Glutamatergic neuron (in vitro differentiated cells): ENCODE measurements at places on chromosomes 1 and 21.

DNA sequence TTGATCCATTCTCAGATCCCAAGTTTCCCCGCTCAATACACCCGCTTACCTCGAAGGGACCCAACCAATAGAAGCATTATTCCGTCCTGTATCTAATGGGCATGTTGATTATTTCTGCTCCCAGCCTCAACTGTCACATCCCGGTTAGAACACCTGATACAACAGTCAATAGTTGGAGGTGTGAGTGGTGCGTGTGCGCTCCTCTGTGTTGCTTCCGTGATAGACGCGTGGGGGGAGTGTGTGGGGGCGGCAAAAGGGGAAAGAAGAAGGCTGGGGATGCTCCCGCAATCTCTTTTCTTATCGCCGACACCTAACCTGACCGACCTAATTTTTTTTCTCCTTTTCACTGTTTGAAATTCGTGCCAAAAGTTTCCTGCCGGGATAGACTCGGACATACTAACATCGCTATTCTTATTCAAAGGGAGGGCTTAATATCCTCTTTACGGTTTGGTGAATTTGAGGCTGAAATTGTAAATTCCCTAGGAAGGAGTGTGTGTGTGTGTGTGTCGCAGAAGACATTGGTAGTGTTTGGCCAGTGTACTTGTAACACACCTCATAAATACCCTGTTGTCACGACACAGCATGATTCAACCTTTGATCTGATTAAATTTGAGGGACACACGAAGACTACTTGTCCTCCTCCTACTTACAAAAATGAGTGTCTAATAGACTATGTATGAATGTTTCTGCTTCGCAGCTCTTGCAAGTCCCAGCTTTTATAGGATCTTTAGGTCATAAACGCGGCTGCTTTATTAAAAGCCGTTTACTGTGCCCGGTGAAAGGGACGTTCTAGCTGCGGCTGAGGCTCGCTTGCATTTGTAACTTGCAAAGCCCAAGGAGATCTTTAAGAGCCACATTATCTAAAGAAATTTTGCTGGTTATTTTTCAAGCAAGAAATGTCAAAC lies 1.5 kb upstream of the PROX1 start:
- peaks cover 29% of the 10 kb centered on the region for H3K27me3 ChIP-seq
- no peak for DNase-seq
- H3K27ac ChIP-seq, result peak overlapping the region; percentile 41
- no peaks in the 10 kb centered on the region for H3K36me3 ChIP-seq

- H3K27me3 ChIP-seq, result peaks cover 3% of the 10 kb centered on the region
- peaks cover 8% of the 10 kb centered on the region for H3K4me1 ChIP-seq
- no peaks in the 10 kb centered on the region for H3K36me3 ChIP-seq
- DNase-seq, result no peak
Observed at GRCh38 chr1:11622398-11622797, 31.8 kb downstream of the FBXO2 start.

DNA sequence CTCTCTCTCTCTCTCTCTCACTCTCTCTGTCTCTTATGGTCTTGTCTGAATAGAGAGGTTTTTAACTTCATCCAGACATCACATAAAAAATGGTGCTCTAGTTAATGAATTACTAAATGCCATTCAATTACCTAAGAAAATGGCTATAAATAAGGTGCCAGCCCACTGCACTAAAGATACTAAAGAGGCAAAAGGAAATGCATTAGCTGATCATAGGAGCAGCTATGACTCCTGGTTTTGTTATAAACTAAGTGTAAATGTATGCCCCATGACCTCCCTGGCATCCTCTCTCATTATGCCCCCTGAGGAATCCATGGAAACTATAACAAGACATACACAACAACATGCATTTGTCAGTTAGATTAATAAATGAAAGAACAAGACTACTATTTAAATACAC lies 57.5 kb upstream of the PDC start:
- H3K4me1 ChIP-seq, result no peaks in the 10 kb centered on the region
- no peak overlapping the region for H3K27ac ChIP-seq
- no peaks in the 10 kb centered on the region for H3K27me3 ChIP-seq
- no peak for DNase-seq
- H3K4me3 ChIP-seq, result no peak overlapping the region
- H3K36me3 ChIP-seq, result no peaks in the 10 kb centered on the region

- peak within 1 kb of the TSS; percentile 55 for H3K4me3 ChIP-seq
- DNase-seq, result no peak
- H3K36me3 ChIP-seq, result peaks cover 10% of the 10 kb centered on the region
- H3K27ac ChIP-seq, result no peak within 1 kb of the TSS
- H3K27me3 ChIP-seq, result peaks cover 29% of the 10 kb centered on the region
Observed at GRCh38 chr1:11858613-11858967, at the start of gene NPPB. TSS of gene NPPB (minus strand) at chr1:11858945. CDS start at chr1:11858833, 112 bp downstream.

GRCh38 chr1:30403061-30403645 lies 320.2 kb downstream of the MATN1 start:
- H3K4me1 ChIP-seq, result no peaks in the 10 kb centered on the region
- no peak for DNase-seq
- H3K27me3 ChIP-seq, result peaks cover 3% of the 10 kb centered on the region
- H3K27ac ChIP-seq, result no peak overlapping the region
- no peak overlapping the region for H3K4me3 ChIP-seq
- H3K36me3 ChIP-seq, result no peaks in the 10 kb centered on the region

DNA sequence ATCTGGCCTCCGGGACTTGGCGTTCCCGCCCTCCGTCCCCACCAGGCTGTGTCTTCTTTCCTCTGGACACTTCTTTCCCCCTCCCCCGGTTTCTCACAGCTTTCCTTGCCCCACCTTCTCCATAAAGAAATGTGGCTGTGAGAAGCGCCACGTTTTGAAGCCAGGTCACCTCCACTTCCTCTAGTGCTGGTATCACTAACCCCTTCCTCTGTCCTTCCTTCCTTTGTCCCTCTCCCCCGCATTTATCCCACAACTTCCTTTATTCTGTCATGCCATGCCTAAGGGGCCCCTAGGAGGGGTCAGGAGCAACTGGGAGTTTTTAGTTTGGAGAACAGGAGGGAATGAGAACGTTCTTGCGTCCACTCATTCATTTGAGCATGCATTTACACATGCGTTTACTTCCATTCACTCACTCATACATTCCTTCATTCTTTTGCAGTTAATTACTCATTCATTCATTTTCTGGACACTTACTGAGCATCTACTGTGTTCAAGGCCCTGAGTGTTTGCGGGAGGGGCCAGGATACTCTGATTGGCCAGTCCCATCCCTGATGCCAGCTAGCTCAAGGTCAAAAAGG lies 5.0 kb upstream of the ACOT11 start:
- no peak for DNase-seq
- peak overlapping the region; percentile 52 for H3K27ac ChIP-seq
- H3K4me3 ChIP-seq, result peak overlapping the region; percentile 36
- H3K4me1 ChIP-seq, result peaks cover 10% of the 10 kb centered on the region
- H3K27me3 ChIP-seq, result peaks cover 9% of the 10 kb centered on the region

- no peaks in the 10 kb centered on the region for H3K36me3 ChIP-seq
- H3K4me1 ChIP-seq, result peaks cover 8% of the 10 kb centered on the region
- H3K27ac ChIP-seq, result no peak overlapping the region
- peaks cover 6% of the 10 kb centered on the region for H3K27me3 ChIP-seq
Observed at GRCh38 chr21:41957991-41958766, 4.4 kb upstream of the C2CD2 start.

DNA sequence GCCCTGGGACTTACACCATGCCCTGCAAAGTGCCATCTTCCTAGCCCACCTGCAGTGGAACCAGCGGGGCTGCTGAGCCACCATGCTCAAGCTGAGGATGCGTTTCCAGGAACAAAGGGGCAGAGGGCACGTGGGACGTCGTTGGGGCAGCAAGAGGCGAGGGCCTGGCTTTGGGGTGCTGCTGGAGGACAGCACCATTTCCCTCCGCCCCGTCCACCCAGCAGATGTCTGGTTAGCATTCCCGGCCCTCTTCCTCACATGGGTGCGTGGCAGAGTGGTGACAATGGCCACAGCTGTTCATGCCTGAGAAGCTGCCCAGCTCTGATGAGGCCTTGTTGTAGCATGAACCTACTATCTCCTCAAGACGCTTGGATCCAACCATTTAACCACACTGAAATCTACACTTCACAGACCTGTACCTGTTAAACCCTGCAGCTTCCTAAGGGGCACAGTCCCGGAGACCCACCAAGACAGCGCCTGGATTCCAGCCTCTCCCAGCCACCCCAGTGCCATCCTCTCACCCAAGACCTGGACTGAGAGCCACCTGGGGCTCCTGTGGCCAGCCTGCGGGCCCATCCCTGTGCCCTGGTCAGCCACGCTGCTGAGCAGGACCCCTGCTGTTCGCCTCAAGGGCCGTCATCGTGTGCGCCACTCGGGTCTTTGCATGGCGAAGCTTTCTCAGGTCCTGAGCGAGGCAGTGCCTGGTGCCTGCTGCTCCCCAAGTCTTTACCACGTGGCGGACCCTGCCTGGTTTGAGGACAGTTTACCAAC lies 33.2 kb downstream of the SLC45A1 start:
- peaks cover 16% of the 10 kb centered on the region for H3K4me1 ChIP-seq
- H3K27ac ChIP-seq, result peak overlapping the region; percentile 48
- H3K27me3 ChIP-seq, result peaks cover 37% of the 10 kb centered on the region
- no peaks in the 10 kb centered on the region for H3K36me3 ChIP-seq
- no peak for DNase-seq

GRCh38 chr1:209862391-209863356 lies 34.9 kb downstream of the UTP25 start:
- DNase-seq, result no peak
- H3K36me3 ChIP-seq, result no peaks in the 10 kb centered on the region
- H3K4me3 ChIP-seq, result peak overlapping the region; percentile 63

DNA sequence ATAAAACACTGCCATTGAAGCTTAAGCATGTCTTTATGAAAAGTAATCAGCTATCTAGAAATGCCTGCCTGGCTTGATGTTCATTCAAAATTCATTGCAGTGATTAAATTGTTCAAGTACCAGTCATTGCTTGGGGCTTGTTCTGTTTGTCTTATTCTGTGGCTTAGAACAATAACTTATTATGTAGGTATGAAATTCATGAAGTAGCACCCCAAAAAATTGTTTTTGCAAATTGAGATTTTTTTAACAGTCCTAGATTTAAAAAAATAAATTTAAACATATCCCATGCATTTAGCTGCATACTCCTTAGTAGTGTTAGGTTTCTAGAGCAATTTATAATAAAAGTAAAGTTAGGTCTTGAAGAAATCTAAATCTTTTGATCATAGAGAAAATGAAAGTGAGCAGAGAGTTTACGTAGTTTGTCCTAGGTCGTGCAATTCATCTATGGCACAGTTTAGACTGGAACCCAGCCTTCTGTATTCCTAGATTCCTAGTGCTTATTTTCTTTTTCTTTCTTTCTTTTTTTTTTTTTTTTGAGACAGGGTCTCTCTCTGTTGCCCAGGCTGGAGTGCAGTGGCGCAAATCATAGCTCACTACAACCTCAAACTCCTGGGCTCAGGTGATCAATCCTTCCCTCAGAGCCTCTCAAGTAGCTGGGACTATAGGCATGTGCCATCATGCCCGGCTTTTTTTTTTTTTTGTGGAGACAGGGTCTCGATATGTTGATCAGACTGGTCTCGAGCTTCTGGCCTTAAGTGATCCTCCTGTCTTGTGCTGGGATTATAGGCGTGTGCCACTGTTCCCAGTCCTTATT lies 9.3 kb downstream of the MIER1 start:
- H3K27ac ChIP-seq, result no peak overlapping the region
- H3K27me3 ChIP-seq, result peaks cover 1% of the 10 kb centered on the region
- DNase-seq, result no peak

GRCh38 chr1:63795455-63795854 lies 21.6 kb downstream of the ROR1 start:
- no peak for DNase-seq
- H3K4me3 ChIP-seq, result no peak overlapping the region
- H3K36me3 ChIP-seq, result no peaks in the 10 kb centered on the region
- H3K27ac ChIP-seq, result no peak overlapping the region

- H3K27ac ChIP-seq, result no peak overlapping the region
- no peaks in the 10 kb centered on the region for H3K36me3 ChIP-seq
- H3K27me3 ChIP-seq, result no peaks in the 10 kb centered on the region
- DNase-seq, result no peak
Observed at GRCh38 chr1:172002725-172003345, 161.5 kb downstream of the DNM3 start.

GRCh38 chr1:227707846-227708245 lies 27.3 kb downstream of the JMJD4 start:
- no peaks in the 10 kb centered on the region for H3K4me1 ChIP-seq
- H3K27ac ChIP-seq, result no peak overlapping the region
- no peaks in the 10 kb centered on the region for H3K27me3 ChIP-seq
- peaks cover 4% of the 10 kb centered on the region for H3K36me3 ChIP-seq

- no peaks in the 10 kb centered on the region for H3K4me1 ChIP-seq
- H3K4me3 ChIP-seq, result no peak overlapping the region
- peaks cover 1% of the 10 kb centered on the region for H3K27me3 ChIP-seq
- H3K27ac ChIP-seq, result no peak overlapping the region
- DNase-seq, result no peak
Observed at GRCh38 chr1:154014154-154014907, 23.8 kb downstream of the RPS27 start.

GRCh38 chr1:6049419-6049818 lies 3.7 kb downstream of the KCNAB2 start:
- peaks cover 45% of the 10 kb centered on the region for H3K4me1 ChIP-seq
- DNase-seq, result no peak
- H3K4me3 ChIP-seq, result peak overlapping the region; percentile 34
- peak overlapping the region; percentile 92 for H3K27ac ChIP-seq
- no peaks in the 10 kb centered on the region for H3K27me3 ChIP-seq

DNA sequence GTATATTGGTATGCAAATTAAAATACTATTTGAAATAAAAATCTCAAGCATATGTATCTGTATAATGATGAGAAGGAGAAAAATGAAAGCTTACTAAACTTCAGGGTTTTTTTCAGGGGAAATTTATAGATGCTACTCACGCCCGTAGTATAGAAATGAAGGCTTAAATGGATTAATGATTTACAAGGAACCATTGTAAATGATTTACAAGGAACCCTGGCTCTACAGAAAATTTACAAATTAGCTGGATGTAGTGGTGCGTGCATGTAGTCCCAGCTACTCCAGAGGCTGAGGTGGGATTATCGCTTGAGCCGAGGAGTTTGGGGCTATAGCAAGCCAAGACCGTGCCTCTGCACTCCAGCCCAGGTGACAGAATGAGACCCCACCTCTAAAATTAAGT lies 150.5 kb downstream of the PCBP3 start:
- H3K27ac ChIP-seq, result no peak overlapping the region
- peaks cover 12% of the 10 kb centered on the region for H3K36me3 ChIP-seq
- H3K4me1 ChIP-seq, result peaks cover 10% of the 10 kb centered on the region
- peaks cover 7% of the 10 kb centered on the region for H3K27me3 ChIP-seq
- DNase-seq, result no peak
